ENCODE measurements at places on chromosomes 1 and 21. TPM values are rescaled to one million over a fixed set of nuclear protein-coding genes. Genes with fewer than 3 reads are reported as not detected.

Gene COL11A1
- total RNA-seq, result 25.9 TPM

Gene MNDA
- total RNA-seq, result not detected

Gene GCSAML
- not detected for total RNA-seq

Gene ADAMTS4
- under 0.01 TPM for total RNA-seq
